ENCODE measurements at places on chromosomes 1 and 21.

GRCh38 chr1:197837911-197838310 is 62.6 kb upstream of the DENND1B start:
- no peak for DNase-seq

GRCh38 chr1:7343882-7344281 is 427.2 kb upstream of the VAMP3 start:
- no peak for DNase-seq

DNA sequence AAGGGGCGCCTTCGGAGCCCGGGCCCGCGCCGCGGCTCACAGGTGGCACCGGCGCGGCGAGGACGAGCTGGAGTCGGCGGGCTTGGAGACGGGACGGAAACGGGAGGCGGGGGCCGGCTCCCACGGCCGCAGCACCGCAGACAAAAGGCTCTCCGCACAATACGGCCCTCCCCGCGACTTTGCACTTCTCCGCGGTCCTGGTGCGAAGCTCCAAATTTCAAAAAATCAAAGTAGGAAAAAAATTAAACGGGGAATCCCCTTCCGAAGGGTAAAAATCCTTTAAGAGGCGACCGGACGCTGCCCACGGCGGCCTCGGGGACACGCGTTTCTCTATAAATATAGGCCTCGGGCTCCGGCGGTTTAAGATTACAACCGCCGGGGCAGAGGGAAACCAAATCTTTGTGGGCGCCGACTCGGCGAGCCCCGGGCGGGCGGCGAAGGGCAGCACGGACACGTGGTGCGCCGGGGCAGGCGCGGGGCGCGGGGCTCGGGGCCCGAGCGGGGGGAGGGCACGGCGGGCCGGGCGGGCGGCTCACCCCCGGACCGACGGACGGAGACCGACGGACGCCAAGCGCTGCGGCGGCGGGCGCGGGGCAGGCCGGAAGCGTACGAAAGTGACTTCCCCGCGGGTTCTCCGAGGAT is 453 bp downstream of the PABPC4 start:
- DNase-seq = no peak

DNA sequence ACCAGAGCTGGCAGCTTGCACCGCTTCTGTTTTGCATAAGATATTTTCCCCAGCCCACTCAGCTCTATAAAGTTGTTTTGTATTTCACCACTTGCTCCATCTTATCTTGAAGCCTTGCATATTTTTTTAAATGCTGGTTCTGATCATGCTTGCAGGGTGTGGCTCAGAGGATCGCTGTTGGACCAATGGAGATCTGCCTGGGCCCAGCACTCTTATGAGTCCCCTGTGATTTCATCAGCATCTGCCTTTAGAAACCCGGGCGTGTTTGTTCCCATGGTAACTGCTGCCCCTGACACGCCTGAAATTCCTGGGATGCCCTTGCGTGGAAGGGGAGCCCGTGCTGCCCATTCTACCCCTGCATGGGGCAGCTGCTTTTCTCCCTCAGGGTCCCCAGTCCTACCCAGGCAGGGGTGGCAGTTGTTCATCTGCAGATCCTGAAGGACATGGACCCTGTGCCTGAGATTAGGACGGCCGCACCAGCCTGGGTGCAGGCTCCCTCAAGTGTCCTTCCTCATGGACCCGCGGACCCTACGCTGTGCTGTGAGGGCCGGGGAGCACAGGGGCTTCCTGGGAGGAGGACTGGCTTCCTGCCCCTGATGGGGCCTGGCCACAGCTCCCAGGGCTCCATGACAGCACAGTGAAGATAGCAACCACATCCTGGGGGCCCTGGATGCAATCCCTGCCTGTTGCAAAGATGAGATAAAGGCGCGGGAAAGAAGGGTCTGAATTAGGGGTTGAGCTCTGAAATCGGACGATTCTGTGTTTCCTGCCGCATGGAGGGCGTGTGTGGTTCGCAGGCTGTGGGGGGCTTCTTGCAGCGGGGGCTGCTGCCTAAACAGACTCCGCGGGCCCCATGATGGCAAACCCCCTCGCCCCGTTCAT is 226.5 kb downstream of the SDCCAG8 start:
- no peak for DNase-seq

- DNase-seq = no peak
These were observed 345 bp downstream of the FTCD start for GRCh38 chr21:46154955-46155513.

- DNase-seq = no peak
These were observed 13.8 kb upstream of the AK2 start for GRCh38 chr1:33050221-33051076.

GRCh38 chr1:160400223-160400645 is at the start of gene VANGL2:
Gene VANGL2, plus strand, starts transcription at chr1:160400564. Its CDS starts 15,274 bp downstream, at chr1:160415838.
- DNase-seq = no peak

Data from NCI-H2029 treated with DMSO at 0.1 percent for 48 hours (cell line).